Inflammatory macrophage treated with lipopolysaccharide for 1 hour (primary cell): ENCODE measurements at places on chromosomes 7 and 10.

GRCh38 chr7:112147793-112148361, 58.3 kb downstream of the DOCK4 start:
- DNase-seq: no peak

GRCh38 chr10:11320809-11321520, 290.5 kb downstream of the USP6NL start:
- no peak for DNase-seq

DNA sequence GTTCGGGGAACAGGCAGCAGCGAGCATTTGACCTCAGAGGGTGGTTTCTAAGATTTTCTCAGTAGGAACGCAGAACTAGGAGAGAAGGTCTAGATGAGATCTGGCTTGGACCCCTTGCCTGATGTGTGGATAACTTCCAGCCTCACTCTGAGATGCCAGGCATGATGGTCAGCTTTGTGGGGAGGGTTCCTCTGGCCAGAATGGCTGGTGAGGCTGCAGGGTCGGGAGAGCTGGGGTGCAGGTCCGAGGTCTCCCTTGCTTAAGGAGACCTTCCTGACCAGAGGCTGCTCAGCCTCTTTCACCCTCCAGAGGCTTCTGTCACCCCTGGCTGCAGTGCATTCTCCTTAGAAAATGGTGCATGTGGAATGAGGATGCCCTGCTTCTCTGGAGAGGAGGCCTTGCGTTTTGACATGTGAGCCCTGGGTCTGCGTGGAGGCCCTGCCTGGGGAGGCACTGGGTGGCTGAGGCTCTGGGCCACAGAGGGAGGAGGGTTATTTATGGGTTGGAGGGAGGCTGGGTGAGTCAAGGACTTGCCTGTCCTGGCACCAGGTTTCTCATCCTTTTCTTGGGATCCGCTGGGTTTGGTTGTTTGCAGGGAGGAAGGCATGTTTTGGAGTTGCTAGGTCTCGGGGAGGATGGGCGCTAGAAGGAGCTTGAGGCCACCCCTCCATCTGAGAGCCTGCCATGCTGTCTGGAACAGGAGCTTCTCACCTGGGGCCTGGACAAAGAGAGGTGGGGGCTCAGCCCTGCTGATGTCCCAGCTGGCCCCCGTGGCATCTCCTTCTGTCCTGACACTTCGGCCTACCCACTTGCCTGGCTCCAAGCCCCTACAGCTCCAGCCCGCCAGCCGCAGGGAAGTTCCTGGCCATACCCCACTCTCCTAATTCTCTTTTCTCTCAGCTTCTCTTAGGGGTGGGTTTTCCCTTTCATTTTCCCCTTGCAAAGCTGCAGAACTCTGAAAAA, 3.9 kb downstream of the FAM241B start:
- no peak for DNase-seq

DNA sequence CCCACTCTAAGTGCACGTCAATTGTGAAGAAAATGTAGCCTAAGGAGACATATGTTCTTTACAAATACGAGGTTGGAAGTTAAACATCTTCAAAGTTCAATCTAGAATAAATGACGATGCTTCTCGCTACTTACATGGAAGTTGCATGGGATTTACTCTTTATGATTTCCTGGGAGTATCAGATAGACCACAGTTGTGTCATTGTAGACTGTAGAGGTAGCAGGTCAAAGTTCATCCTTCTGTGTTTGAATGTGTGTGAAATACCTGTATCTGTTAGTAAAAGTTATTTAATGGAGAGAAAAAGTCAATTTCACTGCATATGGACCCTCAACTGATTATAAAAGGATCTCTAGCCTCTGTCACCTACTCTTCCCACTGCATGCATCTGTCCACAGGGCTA, 112.6 kb downstream of the C1GALT1 start:
- DNase-seq: no peak

DNA sequence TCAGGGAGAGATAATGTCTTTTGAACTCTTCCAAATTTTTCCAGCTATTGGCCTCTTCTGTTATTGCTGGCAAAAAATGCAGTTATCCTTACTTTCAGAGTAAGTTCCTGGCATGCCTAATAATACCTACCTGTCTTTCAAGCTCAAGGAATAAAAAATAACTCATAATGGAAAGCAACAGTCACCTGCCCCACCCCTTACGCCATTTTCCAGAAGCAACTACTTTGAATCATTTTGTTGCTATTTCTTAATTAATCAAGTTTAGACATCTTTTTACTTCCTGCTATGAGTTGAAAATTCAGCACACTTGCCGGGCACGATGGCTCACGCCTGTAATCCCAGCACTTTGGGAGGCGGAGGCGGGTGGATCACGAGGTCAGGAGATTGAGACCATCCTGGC, 23.0 kb upstream of the CDK13 start:
- no peak for DNase-seq

GRCh38 chr10:3445648-3446047, 273.1 kb upstream of the PITRM1 start:
- DNase-seq: no peak

GRCh38 chr7:40105879-40106473, 28.4 kb downstream of the MPLKIP start:
- DNase-seq: peak; percentile 30

DNA sequence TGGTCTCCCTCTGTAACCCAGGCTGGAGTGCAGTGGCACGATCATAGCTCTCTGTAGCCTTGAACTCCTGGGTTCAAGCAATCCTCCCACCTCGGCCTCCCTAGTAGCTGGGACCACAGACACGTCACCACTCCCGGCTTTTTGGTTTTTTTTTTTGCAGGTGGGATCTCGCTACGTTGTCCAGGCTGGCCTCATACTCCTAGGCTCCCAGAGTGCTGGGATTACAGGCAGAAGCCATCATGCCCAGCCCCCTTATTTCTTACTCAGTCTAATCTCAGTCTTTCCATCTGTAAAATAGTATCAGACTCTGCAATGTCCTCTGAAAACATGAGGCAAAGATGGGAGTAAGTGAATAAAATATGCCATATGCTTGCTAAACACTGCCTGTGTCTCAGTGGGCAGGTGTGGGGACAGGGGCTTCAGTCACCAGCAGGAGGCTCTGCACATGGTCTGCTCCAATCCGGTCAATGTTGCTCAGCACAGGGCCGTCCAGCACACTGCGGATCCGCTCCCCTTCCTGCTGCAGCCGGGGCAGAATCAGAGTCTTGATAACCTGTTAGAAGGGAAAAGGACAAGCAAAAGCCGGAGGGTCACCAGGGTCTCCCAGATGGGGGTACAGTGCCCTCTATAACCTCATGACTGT, 8.2 kb downstream of the AP4M1 start:
- DNase-seq: no peak

- no peak for DNase-seq
Measured at GRCh38 chr7:158018098-158018762, 569.4 kb downstream of the PTPRN2 start.

DNA sequence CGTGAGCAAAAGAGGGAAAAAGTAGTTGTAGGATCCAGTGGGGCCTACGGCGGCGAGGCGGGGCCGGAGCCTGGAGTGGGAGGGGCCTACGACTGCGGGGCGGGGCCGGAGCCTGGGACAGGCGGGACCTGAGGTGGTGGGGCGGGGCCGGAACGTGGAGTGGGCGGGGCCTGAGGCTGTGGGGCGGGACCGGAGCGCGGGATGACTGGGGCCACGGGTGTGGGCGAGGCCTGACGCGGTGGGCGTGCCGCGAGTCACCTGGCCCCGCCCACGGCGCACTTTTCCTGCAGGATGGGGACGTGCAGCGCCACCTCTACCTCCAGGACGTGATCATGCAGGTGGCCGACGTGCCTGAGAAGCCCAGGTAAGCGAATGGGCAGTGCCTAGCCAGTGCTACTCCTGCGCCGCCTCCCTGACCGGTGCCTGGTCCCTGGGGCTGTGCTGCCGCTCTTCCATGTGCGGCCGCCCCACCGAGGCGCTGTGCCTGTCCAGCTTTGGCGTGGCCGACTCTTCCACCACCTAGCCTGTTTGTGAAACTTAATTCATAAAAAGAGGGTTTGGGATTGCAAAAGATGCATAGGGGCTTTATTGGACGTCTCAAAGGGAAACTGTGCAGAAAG, 496 bp downstream of the ZNF511 start:
- DNase-seq: peak; percentile 83

DNA sequence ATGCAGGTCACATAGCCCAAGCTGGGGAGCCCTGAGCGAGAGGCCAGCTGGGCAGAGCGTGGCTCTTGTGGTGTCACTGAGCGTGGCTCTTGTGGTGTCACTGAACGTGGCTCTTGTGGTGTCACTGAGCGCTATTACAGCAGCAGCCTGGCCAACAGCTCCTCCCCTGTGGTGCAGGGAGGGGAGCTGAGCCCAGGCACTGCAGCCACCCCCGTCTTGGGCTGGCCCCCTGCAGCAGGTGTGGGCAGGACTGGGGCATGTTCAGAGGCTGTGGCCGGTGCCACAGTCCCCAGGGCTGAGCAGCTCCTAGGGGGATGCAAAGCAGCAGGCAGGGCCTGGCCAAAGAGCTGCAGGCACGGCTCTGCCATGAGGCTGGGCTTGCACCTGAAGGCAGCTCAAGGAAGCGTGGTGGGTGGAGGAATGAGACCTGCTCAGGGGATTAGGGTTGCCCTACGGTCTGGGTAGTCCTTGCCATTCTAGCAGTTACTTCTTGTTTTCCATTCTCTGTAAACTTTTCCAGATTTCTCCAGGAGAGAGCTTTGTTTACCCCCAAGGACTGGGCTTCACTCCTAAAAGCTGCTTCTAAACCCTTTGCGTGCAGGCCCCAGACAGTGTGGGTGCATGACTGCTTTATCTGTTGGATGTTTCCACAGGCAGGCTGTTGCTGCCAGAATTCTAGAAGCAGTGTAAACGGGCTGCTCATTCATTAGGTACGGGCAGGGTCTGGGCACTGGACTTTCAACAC, 29.2 kb downstream of the ZNF783 start:
- DNase-seq: no peak

DNA sequence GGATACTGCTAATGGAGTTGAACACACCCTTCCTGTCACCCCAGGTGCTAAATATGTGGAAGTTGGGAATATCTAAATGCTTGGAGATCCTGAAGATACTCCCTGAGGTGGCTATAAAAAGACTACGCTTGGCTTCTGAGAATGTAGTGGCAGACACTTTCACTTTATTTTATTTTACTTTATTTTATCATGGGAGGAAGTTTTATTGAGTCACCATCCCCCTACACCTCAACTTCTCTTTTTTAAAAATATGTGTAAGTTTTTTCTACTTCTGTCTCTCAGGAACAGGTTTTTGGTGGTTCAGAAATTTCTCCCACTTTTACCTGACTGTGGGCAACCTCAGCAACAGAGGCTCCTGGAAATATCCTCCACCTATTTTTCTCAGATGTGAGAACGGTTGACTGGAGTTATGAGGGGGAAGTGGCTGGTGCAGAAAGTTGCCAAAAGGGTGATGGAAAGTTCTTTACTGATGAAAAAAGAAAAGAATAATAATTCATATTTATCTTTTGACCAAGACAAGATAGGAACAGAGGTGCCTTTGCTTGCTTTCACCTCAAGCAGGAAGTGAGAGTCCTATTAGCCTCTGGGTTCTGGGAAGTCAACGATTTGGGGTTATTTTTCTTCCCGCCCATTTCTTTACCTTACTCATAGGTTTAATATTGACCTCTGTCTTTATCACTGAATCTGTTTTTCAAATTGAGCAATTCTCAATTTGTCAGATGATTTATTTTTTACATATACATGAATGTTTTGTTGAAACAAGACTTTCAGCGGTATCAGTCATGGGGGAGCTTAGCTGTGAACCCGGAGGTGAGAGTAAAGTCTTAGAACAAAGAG, 103.6 kb downstream of the AHR start:
- peak; percentile 30 for DNase-seq

DNA sequence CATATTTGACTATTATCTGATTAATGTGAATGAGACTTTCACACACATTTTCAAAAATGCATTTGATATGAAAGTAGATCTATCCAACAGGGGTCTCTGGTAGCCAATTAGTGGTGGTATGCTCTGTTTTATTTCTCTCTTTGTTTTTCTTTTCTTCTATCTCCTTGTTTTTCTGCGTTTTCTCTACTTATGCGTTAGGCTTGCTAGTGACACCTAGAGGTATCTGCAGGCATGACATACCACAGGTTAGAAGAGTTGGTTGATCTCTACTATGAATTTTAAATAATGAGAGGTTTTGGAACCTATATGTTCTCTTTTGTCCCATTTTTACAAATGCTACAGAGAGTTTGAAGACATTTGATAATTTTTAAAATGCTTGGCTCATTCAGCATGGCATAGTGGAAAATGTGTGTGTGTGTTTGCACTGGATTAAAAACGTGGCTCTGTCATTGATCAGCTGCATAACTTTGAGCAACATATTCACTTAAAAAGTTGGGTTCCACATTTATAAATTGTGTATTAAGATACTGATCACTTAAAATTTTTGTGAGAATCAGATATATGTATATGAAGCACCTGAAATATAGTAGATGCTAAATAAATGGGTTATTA, 28.1 kb upstream of the PLXDC2 start:
- DNase-seq: peak; percentile 77

GRCh38 chr10:78411716-78412115, 378.1 kb downstream of the RPS24 start:
- no peak for DNase-seq

GRCh38 chr10:12389154-12389734, 39.9 kb downstream of the CAMK1D start:
- DNase-seq: no peak

DNA sequence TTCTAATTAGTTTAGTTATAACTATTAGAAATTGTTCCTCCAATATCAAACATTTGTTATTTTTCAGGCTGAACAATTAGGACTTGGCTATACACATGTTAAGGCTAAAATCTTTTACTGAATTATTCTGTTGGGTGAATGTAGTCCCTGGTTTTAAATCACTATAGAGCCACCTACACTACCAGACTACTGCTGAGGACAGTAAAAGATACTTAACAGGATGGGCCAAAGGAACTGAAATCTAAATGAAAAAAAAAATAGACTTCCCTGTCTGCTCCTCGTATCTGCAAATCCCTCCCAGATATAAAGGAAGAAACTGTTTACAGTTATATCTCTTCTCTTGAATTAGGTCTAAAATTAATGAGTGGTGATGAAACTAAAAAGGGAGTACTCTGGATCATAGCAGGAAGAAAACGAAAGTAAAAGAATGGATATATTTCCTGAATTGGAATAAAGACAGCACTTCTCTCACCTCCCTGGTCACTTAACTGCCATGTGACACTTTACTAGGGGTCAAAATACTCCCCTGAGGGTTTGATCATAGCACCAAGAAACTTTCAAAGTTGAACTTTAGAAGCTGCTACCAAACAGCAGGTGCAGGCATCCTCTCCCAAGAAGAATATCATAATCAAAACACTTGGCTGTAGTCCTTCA, 12.7 kb downstream of the FBXW4 start:
- no peak for DNase-seq

- no peak for DNase-seq
Measured at GRCh38 chr10:130481936-130482335, 345.7 kb downstream of the GLRX3 start.

GRCh38 chr10:18743926-18744325, 84.7 kb downstream of the ARL5B start:
- DNase-seq: no peak
